ENCODE measurements at places on chromosomes 6 and 20.

- DNase-seq = no peak
Measured at GRCh38 chr6:56849896-56850295, 105.0 kb upstream of the BEND6 start.

GRCh38 chr6:151536188-151536479 is 42.3 kb downstream of the CCDC170 start:
- no peak for DNase-seq

DNA sequence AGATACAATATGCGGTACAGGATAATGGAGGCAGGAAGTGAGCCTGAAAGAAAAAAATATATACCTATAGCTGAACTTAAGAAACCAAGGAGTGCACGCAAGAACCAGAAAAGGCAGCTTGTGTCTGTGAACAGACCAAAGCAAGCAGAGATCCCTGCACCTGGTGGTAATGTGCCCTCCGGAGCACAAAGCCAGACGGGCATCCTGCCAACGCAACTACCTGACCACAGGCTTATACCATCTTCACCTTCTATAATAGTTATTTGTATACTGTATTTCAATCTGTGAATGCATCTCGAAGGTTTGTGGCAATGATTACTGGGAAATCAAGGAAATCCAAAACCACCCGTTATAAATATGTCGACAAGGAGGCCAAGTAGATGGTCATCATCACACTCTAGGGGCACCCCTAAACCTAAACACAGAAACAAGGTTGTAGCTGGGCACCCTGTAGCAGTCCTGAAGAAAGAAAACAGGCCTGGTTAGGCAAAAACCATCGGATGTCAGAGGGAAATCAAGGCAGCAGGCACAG is 801 bp downstream of the FBXL4 start:
- DNase-seq = peak; percentile 9

- no peak for DNase-seq
Measured at GRCh38 chr6:34383161-34383631, 9.3 kb downstream of the NUDT3 start.

DNA sequence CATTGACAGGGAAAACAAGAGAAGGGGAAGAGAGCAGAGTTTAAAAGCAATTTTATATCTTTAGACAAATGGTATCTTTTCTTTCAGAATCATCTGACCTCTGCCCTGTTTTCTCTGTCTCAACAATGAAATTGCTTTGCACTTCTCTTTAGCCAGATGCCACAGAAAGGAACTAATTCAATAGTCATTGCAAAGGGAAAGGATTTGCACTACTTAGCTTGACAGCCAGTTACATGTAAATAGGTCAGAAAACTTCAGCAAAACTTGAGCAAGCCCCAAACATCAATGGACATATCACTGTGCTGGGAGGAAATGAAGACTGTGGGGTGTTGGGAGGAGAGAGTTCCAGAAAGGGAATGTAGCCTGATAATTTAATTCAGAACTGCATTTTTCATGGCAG is 181.3 kb upstream of the FAM83B start:
- DNase-seq = no peak

- DNase-seq = no peak
Measured at GRCh38 chr20:33871362-33871761, 60.2 kb downstream of the CHMP4B start.

DNA sequence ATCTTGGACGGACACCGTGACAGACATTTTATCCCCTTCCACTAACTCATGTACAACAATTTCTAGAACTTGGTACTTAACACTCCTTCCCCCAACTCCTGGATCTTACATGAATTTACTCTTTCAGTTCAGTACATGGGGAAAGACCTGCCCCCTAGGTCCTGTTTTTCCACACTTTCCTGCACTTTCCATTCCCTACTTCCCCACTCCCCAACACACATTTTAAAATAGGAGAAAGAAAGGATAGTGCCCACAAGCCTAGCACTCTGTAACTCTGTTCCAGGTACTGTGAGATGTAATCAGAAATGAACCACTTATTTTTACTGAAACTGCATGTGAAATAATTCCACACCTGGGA is 1.3 kb downstream of the ADGRG6 start:
- no peak for DNase-seq

- no peak for DNase-seq
Measured at GRCh38 chr6:52251113-52251512, 6.8 kb upstream of the IL17F start.

GRCh38 chr20:32841174-32841573 is 17.5 kb upstream of the EFCAB8 start:
- DNase-seq = no peak

GRCh38 chr6:75791881-75792280 is 42.8 kb downstream of the MYO6 start:
- DNase-seq = no peak

- no peak for DNase-seq
Measured at GRCh38 chr6:38955861-38956260, 92.7 kb upstream of the GLP1R start.

- no peak for DNase-seq
Measured at GRCh38 chr20:21801193-21801592, 95.7 kb downstream of the PAX1 start.

GRCh38 chr20:55584964-55585363 is 420.4 kb downstream of the CBLN4 start:
- DNase-seq = no peak

- no peak for DNase-seq
Measured at GRCh38 chr20:52035498-52035897, 156.1 kb downstream of the ZFP64 start.

- DNase-seq = no peak
Measured at GRCh38 chr6:2259574-2259973, 14.2 kb upstream of the GMDS start.

- no peak for DNase-seq
Measured at GRCh38 chr20:58153121-58153520, 75.3 kb downstream of the ANKRD60 start.

GRCh38 chr6:69279805-69280204 is 517.0 kb downstream of the LMBRD1 start:
- no peak for DNase-seq

DNA sequence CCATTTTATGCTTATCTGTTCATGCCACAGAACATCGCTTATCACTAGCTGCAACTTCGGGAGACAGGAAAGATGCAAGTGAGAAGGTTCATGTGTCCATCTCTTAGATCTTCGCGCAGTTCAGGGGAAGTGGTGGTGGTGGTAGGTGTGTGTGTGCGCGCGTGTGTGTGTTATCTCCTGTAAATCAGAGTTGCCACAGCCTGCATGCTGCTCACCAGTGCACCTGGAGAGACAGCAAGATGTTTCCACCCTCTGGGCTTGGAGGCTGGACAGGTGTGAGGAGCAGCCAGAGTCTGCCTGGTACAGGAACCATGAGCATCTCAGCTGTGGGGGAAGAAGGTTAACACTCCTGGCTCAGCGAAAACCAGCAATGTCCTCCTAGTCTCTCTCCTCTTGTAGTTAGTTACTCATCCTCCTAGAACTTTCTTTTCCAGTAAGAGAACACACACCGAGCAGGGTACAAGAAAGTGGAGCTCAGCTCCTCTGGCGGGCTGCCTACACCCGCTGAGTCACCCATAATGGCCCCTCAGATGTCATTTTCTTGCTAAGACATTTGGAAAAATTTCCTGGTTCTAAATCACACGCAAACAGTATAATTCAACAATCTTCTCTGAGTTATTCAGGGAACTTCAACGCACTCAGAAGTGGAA is 5.1 kb upstream of the TUBB1 start:
- no peak for DNase-seq

DNA sequence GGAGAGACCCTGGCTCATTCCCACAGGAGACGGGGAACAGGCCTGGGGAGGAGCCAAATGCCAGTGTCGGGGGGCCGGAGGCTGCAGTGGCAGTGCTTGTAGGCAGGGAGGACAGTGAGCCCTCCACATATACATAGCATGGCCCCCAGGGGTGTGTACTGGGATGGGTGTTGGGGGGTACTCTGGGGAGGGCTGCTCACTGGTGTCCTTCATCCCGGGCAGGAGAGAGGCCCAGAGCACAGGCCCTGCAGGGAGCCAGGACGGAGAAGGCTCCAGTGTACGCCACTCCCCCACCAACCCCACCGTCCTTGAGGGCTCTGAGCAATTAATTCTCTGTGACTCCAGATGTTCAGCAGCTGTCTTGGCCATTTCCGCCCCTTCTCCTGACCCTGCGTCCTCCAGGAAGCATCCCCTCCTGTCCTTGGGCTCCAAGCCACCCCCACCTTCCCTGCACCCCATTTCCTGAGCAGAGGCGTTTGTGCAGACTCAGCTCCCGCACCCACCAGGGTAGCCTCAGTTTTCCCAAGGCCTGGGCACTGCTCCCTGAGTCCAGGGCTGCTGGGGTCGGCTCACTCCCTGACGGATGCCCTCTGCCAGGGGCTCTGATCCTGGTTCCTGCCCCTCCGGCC is 3.4 kb upstream of the ABHD16B start:
- DNase-seq = no peak

GRCh38 chr20:57023997-57024396 is 242.4 kb downstream of the BMP7 start:
- DNase-seq = no peak

- no peak for DNase-seq
Measured at GRCh38 chr6:137241481-137242038, 22.4 kb upstream of the IFNGR1 start.

- no peak for DNase-seq
Measured at GRCh38 chr20:60787276-60787675, 464.8 kb upstream of the CDH4 start.

DNA sequence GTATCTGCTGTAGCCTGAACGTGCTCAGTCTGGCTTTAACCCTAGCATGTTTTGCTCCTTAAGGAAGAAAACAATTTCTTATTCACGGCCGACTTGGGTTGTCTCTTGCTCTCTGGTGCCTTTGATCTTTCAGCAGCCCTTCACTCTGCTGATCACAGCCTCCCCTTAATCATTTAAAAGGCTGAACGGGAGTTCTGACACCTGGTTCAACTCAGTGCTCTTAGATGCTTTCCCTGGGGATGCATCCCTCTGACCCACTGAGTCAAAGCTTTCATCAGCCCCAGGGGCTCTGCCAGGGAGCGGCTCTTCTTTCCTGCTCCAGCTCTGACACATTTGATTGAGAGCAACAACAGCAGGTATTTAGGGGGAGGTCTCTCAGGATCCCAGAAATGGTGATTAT is 79.0 kb upstream of the FYN start:
- DNase-seq = no peak

- DNase-seq = no peak
Measured at GRCh38 chr6:136123468-136123867, 126.6 kb downstream of the MTFR2 start.

GRCh38 chr20:63135411-63135810 is 80.5 kb downstream of the YTHDF1 start:
- DNase-seq = no peak

- DNase-seq = peak; percentile 83
Measured at GRCh38 chr20:50193836-50194421, 3.3 kb downstream of the CEBPB start.

- no peak for DNase-seq
Measured at GRCh38 chr20:4795394-4795793, 73.7 kb downstream of the PRND start.

DNA sequence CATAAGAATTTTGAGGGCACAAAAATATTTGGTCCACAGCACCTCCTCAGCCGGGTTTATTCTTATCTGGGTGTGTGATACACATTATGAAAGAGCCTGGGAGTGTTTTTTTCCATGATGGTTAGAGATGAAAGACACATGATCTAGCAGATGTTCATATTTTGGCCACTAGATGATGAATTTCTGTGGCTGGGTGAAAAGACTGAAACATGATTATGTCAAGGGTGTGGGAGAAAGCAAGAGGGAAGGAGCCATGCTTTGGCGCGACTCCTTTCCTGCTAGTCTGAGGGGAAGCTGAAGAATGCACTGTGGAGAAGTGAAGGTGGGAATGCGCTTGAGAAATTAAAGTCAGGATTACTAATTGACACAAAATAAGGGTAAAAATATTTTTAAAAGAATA is 102.3 kb downstream of the SH3BGRL2 start:
- no peak for DNase-seq

- peak; percentile 52 for DNase-seq
Measured at GRCh38 chr6:150016324-150017185, 8.8 kb downstream of the RAET1L start.

DNA sequence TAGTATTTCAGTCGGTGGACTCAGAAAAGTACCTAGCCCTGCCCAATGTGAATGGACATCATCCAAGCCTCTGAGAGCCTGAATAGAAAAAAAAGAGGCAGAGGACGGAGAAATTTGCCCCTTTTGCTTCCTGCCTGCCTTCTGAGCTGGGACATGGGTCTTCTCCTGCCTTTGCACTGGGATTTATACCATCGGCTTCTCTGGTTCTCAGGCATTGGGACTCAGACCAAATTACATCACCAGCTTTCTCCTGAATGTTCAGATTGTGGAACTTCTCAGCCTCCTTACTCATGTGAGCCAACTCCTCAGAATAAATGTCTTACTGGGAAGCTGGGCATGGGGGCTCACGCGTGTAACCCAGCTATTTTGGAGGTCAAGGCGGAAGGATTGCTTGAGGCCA is 19.8 kb downstream of the KCNB1 start:
- DNase-seq = no peak

GRCh38 chr20:63945031-63945658 is 11.1 kb downstream of the UCKL1 start:
- no peak for DNase-seq

DNA sequence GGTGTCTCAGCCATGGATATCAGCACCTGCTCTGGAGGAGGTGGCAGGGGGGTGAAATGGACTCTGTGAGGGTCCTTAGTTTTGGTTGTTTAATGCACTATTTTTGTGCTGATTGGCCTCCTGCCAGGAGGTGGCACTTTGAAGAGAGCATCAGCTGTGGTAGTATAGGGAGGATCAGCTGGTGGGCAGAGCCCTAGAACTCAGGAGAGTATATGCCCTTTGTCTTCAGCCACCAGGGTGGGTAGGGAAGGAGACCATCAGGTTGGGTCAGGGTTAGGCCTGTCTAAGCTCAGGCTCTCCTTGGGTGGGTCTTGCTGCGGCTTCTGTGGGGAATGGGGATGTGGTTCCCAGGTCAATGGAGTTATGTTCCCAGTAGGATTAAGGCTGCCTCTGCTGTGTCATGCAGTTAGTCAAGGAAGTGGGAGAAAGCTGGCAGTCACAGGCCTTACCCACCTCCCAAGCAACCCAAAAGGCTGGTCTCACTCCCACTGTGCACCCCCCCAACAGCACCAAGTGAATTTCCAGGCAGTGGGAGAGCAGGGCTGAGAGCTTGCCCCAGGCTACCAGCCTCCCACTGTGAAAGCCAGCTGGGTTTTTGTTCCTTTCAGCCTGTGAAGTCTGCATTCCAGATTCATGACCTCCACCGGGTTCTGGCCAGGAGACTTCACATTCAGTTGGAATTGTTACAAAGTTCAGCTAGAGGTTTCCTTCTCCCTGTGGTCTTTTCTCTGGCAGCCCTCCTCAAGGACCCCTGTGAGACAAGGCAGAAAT is 5.7 kb upstream of the OSTM1 start:
- DNase-seq = no peak

GRCh38 chr6:144295211-144295610 is 10.1 kb downstream of the UTRN start:
- DNase-seq = no peak

DNA sequence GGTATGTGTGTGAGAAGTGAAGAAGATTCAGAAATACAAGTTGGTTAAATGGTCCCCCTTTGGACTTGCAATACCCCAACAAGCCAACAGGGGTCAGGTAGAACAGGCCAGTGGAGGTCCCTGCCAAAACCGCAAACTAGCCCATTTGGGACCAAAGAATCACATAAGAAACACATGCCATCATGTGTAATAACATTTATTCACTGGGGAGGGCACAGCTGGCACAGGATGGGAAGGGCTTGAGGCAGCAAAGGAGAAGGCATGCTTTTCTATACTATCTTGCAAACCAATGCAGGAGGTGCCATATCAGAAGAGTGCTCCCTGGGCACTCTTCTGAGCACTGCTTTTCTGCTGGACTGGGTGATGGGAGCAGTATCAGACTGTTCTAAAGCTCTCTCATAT is 116.1 kb upstream of the TRAF3IP2 start:
- DNase-seq = no peak
